ENCODE measurements at places on chromosomes 1 and 21.

- DNase-seq = no peak
These were observed 1.6 kb downstream of the ADGRL2 start for GRCh38 chr1:81802457-81802706.

DNA sequence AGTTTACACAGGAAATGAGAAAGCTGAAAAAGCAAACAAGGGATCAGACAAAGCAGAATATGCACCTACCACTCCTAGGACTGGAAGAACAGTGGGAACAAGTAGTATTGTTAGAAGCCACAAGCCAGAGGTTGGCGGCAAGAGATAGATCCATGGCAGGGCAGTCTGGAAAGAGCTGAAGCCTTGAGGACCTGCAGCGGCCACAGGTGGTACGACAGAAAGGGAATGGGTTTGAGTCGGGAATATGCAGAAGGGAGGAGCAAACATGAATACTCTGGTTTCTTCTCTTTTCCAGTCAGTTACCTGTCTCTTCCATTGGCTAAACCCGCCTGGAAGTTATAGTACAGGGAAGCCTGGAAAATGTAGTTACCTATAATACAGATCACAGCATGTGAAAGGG, 3.9 kb upstream of the PCNX2 start:
- no peak for DNase-seq

DNA sequence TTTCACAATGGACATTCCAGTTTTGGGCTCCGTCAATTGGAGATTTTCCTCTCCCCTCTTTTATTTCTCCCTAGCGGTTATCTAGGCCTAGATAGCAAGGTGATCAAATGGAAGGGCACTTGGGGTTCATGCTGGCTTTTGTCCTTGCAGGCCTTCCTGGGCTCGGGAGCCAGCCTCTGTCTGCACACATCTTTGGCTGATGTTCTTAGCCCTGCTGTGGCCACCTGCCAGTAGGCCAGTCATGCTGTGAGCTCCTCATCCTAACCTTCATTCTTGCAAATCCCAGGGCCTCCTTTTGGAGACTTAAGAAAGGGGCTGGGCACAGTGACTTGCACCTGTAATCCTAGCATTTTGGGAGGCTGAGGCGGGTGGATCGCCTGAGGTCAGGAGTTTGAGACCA, 13.5 kb downstream of the TIE1 start:
- no peak for DNase-seq

DNA sequence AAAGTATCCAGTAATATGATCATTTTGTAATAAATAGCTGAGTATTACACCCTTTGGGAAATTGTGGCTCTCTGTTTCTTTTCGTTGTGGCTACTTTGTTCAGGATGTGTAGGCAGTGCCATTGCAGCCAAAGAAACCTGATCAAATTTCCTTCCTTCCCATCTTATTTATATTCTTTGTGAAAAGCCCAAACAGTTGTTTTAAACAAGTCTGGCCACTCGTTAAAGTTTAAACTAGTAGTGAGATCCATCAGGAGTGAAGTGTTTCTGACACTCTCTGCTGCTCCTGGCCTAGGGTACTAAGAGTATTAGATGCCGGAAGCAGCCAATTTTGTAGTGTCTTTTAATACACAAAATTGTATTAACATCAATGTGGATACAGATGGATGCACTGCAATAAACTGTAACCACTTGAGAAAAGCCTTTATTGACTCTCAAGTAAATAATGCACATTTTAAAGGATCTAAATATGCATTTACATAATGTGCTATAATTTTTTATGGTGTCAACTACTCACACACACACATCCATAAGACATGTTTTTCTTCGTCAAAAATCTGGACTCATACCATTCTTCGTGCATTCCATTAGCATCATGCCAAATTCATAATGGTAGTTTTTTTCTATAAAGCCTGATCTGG, 317.9 kb downstream of the NFIA start:
- DNase-seq = no peak

- peak; percentile 4 for DNase-seq
These were observed 127.2 kb downstream of the ZSCAN20 start for GRCh38 chr1:33599516-33600115.

DNA sequence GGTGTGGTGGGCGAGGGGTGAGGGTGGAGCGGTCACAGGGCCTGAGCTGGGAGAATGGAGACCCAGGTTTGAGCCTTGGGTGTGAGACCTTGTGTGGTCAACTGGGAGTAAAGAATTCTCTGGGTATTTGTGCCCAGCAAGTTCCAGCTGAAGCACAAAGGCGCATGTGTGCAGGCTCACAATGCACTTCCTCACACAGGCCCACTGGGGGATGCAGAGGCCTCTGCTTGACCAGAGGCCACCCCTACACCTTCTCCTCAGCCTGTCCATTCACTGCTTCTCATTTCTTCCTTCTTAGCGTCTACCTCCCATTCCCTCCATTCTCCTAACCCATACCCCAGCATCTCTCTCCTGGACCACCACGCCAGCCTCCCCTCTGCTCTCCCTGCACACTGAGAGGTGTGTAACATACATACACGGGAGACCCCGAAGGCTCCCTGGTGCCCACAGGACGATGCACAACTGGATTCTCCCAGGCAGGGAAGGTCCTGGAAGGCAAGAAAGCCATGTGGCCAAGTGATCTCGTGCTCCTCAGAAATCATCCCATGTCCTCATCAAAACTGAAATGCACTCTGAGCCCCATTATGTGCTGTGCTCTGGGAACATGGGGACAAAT, 12.3 kb upstream of the TTC39A start:
- DNase-seq = no peak

DNA sequence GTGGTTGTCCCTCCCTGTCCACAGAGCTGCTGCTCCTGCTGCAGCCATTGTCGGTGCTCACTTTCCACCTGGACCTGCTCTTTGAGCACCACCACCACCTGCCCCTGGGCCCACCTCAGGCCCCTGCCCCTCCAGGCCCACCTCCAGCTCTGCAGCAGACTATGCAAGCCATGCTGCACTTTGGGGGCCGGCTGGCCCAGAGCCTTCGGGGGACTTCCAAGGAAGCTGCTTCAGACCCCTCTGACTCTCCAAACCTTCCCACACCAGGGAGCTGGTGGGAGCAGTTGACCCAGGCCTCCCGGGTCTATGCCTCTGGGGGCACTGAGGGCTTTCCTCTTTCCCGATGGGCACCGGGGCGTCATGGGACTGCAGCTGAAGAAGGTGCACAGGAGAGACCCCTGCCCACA, 5.9 kb downstream of the RUSC1 start:
- DNase-seq = no peak

GRCh38 chr1:160863061-160863773, 530 bp upstream of the CD244 start:
- DNase-seq = no peak

DNA sequence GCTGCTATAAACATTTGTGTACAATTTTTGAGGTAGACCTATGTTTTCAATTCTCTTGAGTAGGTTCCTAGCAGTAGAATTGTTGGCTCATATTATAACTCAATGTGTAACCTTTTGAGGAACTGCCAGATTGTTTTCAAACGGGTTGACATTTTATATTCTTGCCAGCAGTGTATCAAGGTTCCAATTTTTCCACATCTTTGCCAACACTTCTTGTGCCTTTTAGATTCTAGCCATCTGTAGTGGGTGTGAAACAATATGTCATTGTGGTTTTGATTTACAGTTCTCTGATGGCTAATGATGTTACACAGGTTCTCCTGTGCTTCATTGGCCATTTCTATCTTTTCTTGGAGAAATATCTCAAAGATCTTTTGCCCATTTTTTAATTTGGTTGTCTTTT, 36.4 kb downstream of the MAP3K7CL start:
- no peak for DNase-seq

- DNase-seq = no peak
These were observed 26.7 kb downstream of the RC3H1 start for GRCh38 chr1:173995475-173995874.

- no peak for DNase-seq
These were observed 541 bp upstream of the CD58 start for GRCh38 chr1:116571215-116571919.

GRCh38 chr1:38208716-38209632, 162.4 kb upstream of the POU3F1 start:
- no peak for DNase-seq

GRCh38 chr1:53944469-53945182, 873 bp downstream of the IFT25 start:
- no peak for DNase-seq

- peak; percentile 72 for DNase-seq
These were observed 116.7 kb downstream of the CDC7 start for GRCh38 chr1:91617285-91617765.
